ENCODE measurements at places on chromosomes 2 and 18.

DNA sequence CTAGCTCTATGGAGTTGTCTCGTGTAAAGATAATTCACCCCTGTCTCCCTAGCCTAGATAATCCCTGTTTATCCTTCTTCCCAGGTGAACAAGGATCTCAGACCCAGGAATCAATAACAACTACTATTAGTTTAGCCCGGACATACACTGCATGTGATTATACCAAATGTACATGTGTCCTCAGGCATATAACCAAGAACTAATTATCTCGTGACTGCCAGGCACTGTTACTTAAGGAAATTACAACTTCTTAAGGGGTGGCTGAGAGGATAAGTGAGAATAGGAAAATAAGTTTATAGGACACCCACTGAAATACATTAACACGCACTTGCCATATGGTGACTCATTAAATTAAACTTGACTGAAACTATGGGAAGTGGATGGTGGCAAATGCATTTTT is 126.6 kb downstream of the CNTNAP5 start:
- no peak for DNase-seq

DNA sequence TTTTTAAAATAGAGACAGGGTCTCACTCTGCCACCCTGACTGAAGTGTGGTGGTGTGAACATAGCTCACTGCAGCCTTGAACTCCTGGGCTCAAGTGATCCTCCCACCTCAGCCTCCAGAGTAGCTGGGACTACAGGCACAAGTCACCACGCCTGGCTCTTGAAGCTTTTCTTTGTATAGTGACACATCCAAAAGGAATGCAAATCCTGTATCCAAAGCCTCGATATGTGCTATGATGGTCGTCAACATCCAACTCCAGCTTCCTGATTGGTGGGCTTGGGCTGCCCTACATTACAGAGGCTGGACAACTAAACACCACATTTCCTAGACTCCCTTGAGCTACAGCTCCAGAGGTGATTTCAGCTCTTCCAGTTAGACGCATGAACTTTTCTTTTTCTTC is 101.7 kb upstream of the PGAP1 start:
- no peak for DNase-seq

- no peak for DNase-seq
Measured at GRCh38 chr2:194382221-194382620, 1274.8 kb upstream of the SLC39A10 start.

- DNase-seq: no peak
Measured at GRCh38 chr2:10773821-10774341, 38.7 kb downstream of the PDIA6 start.

DNA sequence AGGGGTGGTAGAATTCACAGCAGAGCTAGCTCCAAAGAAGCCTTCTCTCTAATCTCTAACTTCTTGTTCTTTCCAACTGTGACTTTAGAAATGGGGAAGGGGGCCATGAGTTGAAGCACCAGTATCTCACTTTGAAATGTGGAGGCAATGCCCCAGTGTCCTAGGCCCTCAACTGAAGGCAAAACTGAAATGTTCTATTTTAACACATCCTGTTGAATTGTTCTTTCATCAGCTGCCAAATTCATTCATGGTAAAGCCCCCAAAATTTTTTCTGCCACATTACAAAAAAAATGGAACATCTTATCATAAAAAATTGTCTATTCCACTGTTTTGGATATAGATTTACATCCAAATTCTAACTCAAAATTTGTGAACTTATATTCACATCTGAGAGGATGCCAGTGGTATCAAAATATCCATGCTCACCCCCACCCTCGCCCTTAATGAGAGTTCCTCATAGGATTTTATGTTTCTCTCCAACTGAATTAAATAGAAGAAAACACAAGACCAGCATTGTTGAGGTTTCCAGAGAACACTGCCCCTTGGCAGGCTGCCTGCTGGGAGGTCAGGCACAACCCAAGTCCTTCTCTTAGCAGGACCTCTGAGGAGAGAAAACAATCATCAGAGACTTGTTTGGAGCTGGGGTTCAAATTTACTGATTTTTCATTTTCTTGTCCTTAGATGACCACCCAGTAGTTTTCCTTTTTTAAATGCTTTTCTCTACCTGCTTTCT is 147.4 kb upstream of the PGAP1 start:
- DNase-seq: no peak

- DNase-seq: no peak
Measured at GRCh38 chr2:203790134-203790852, 77.3 kb upstream of the CTLA4 start.

- DNase-seq: peak; percentile 14
Measured at GRCh38 chr18:57555134-57555533, 31.4 kb downstream of the FECH start.

DNA sequence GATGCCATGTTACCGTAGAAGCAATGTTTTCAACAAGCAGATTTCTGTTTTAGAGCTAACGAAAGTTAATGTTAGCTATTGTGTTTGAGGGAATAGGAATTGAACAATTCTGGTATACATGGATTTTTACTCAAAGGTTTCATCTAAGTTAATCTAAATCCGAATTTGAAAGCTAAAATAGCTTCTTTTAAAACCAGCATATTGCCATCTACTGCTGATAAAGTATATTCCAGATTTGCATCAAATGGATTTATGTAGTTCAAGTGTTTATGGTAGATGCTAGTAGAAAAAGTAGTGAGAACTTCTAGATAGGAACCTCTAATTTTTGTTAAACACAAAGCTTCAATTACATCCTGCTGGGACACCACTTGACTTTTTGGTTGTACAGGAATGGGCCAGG is 1569.5 kb upstream of the NXPH2 start:
- no peak for DNase-seq

- peak; percentile 43 for DNase-seq
Measured at GRCh38 chr2:69192176-69192945, 179.4 kb downstream of the ANTXR1 start.

DNA sequence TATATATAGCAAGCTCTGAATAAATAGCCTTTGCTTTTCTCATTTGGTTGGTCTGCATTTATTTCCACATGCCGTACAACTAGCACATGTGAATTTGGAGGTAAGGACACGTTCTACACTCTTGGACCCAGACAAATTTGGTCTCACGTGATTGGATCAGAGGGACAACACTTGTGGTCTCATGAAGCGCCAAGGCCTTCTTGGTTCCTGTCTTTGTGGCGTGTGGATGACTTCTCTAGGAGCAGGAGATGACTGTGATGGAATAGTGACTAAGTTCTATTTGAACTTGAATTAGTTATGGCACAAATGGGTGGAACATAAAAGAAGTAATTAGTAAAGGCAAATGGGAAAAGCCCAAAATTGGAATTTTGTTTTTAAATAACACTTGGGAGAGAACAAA is 206.9 kb downstream of the BCL2 start:
- DNase-seq: peak; percentile 44

GRCh38 chr2:220915092-220915623 is 656.9 kb downstream of the EPHA4 start:
- DNase-seq: no peak

- no peak for DNase-seq
Measured at GRCh38 chr2:227219312-227220105, 55.1 kb downstream of the COL4A3 start.

DNA sequence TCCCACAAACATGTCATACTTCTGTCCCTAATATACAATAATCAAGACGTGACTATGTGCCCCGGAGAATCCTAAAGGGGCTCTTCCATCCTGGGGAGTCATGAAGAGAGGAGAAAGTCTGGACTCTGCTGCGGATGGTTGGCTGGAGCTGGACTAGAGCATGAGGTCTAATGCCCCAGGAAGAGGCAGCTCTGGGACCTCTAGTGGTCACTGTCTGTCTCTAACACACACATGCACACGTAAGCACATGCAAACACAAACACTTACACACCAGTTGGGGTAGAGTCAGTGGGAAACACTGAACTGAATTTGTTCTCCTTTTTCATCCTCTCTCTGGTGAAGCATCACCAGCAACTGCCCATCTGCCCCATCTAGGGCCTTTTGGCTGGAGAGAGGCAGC is 271.6 kb downstream of the TDRD15 start:
- DNase-seq: peak; percentile 32

- no peak for DNase-seq
Measured at GRCh38 chr2:229339618-229340017, 68.5 kb upstream of the PID1 start.

DNA sequence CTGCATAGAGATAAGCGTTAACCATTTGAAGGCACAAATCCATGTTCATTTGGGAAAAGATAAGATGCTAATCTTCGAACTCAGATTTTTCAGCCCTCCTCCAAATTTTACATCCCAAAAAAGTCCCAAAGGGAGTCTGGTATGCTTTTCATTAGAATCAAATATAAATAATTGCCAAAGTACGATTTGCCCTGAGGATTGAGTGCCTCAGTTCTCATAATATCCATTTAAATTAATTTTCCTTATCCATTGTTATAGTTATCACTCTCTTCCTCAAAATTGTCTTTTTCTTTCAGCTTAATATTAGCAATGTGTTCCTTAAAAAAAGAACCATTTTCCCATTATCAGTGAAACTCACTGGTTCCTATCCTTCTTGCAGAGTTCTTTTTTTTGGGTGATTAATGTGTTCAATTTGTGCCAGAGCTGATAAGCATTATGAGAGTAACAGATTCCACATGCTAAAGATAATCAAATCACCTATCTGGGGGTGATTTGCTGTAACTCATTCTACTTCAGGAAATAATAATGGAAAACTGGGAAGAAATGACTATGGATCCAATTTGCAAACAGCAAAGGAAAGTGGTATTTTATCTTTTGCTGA is 686 bp downstream of the HNMT start:
- no peak for DNase-seq

GRCh38 chr2:218029366-218030360 is 26.9 kb upstream of the TNS1 start:
- no peak for DNase-seq

DNA sequence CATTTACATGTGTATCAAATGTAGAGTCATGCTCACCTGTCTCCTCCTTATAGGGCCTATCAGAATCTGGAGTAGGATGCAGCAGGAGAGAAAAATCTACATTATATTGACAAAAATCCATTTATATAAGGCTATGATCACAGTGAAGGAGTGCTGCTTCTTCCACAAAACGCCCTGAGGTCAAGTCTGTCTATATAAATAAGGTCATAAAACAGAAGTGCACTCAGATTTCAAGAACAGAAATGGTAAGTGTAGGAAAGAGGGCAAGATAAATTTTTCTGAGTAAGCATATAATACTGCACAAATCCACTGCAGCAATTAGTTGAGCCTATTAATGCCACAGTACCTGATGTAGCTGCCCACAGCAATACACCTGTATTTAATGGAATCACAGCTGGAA is 51.8 kb downstream of the COL5A2 start:
- DNase-seq: no peak

DNA sequence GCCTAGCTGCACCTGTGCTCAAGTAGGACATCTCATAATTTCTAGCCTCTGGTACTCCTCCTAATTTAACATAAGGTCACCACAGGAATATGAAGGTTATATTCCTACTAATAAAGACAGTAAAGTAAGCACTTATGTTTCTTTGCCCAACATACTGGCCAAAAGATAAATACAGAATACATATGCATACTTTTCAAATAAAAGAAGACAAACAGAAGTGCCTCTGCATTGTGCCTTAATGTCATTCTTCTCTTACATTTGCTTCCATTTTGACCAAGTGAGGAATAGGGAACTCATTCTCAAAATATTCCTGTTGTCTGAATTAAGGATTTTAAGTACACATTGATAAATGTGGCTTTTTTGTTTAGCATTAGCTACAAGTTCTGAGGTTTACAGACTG is 5.6 kb downstream of the BCL11A start:
- no peak for DNase-seq

DNA sequence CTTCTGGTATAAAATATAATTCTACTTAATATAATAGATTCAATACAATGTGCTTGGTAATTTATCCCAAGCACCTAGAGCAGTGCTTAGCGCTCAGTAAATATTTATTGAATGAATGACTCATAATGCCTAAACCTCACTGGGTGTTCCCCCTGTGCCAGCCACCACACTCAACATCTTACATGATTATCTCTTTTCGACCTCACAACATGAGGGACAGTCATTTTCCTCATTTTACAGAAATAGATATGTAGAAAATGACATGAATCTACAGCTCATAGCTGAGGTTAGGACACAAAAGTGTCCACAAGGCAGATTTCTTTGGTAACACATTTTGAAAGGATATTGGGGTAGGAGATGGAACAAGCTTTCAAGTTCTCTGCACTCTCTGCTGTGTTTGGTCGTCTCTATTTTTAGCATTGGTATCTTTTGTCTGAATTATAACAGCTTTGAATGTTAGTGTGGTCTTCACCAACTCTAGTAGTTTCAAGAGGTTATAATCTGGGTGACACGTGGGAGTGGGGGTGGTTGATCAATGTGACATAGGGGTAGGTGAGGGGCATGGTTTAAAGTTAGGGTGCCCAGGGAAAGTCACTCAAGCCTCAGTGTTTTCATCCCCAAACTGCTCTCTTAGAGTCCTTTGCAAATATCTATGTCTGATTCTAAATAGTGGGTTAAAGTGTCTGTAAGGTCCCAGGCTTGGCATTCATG is 9.8 kb downstream of the MYOM1 start:
- no peak for DNase-seq

DNA sequence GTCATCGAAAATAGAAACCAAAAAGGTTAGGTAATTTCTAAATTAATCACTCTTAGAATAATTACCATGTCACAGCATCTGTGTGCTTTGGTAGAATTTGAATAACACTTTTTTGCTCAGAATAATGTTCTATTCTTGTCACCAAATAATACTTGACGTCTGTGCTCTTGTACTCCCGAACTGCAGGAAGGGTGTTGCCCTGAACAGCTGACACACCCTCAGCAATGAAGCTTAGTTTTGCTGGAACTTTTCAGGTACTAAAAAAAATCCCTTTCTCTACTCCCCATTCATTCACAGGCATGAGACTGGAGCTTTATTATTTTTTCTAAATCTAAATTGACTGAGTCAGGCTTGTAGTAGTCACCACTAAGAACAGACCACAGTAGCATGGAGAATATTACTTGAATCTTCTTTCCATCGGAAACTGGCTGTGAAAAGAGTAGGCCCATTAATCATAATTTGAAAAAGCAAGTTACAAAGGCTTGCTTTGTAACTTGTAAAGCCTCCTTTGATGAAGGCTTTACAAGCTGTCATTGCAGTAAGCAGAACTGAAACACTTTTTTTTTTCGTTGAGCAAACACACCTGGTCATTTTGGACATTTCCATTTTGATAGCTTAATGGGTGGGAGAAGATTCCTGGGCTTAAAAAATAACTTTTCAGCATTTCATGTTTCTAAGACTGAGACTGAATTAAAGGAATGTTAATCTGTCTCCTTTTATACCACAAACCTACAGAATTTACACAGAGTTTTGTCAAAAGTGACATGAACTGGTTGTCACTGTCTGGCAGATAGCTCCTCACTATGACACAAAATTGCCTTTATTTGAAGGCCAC is 70.3 kb upstream of the PELI1 start:
- no peak for DNase-seq

GRCh38 chr2:134170294-134170693 is 83.6 kb upstream of the MGAT5 start:
- DNase-seq: no peak

GRCh38 chr2:37323176-37323780 is 1.4 kb downstream of the PRKD3 start:
- peak; percentile 17 for DNase-seq

DNA sequence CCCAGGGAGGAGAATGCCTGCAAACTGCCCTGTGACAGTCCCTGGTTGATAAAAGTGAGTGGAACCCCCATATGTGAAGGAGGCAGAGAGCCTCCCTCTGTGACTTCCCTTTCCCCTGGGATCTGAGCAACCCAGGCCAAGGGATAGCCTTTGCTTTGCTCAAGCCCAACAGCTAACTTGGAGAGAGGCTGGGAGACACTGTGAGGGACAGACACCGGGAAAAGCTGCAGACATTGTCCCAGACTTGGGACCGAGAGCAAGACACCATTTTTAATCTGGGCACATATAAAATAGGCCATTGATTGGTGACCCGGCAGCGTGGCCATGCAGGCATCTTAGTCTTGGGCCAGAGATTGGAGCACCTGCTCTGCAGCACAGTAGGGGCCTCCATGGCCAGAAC is 96.1 kb upstream of the SALL3 start:
- no peak for DNase-seq

Measured in NB4 (cell line).